Progenitor cell of endocrine pancreas (in vitro differentiated cells): ENCODE measurements at places on chromosomes 2 and 18. TPM values are rescaled to one million over a fixed set of nuclear protein-coding genes. Genes with fewer than 3 reads are reported as not detected.

The DNAJB2 gene
- total RNA-seq: 66.2 and 69.5 TPM in 2 replicates

The LTBP1 gene
- 59.7 and 63.0 TPM in 2 replicates for total RNA-seq

The NFU1 gene
- 41.6 and 44.1 TPM in 2 replicates for total RNA-seq

The GAD1 gene
- total RNA-seq: 0.27 and 0.43 TPM in 2 replicates

The RBMS1 gene
- 58.8 and 59.8 TPM in 2 replicates for total RNA-seq

GRCh38 chr18:72830109-72830508 lies 37.7 kb downstream of the NETO1 start:
- no peaks in the 10 kb centered on the region for H3K27me3 ChIP-seq
- H3K4me1 ChIP-seq: no peaks in the 10 kb centered on the region
- peaks cover 1% of the 10 kb centered on the region for H3K36me3 ChIP-seq
- DNase-seq: peak; percentile 60
